ENCODE measurements at places on chromosomes 12 and 14. TPM values are rescaled to one million over a fixed set of nuclear protein-coding genes. Genes with fewer than 3 reads are reported as not detected.

The TAPBPL gene
- 12.1 TPM for total RNA-seq

The HOXC5 gene
- total RNA-seq, result 3.5 TPM

The STAT6 gene
- total RNA-seq, result 111 TPM

The CACNA2D4 gene
- 4.1 TPM for total RNA-seq

The NTF3 gene
- 0.26 TPM for total RNA-seq

GRCh38 chr14:58947814-58948445 is 240.5 kb upstream of the DAAM1 start:
- no peak for DNase-seq

GRCh38 chr12:107396991-107397390 is 288.6 kb upstream of the PWP1 start:
- no peak for DNase-seq

- no peak for DNase-seq
These were observed 92.0 kb upstream of the SLC38A4 start for GRCh38 chr12:46917821-46918220.

- no peak for DNase-seq
These were observed 149.3 kb upstream of the LRFN5 start for GRCh38 chr14:41457393-41457792.

DNA sequence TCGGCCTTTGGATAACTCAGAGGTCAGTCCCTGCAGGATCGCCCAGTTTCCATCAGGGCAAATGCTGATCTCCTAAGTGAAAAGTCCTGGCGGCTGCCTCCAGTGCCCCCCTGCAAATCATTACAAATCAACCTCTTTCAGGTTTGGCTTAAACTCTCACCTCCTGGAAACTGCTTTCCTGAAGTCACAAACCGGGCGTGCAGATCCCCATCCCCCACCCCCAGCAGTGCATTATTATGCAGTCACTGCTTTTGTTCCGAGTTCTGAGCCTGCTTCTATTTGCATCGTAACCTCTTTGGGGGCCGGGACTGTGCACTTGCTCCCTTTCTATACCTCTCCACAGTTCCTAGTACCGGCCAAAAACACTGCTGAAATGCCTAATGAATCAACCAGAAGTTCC is at the start of gene USP44:
USP44 (minus strand) TSS at position 172 of the 400 bp plus-strand sequence. CDS start 17,220 bp downstream, outside the sequence.
- no peak for DNase-seq

DNA sequence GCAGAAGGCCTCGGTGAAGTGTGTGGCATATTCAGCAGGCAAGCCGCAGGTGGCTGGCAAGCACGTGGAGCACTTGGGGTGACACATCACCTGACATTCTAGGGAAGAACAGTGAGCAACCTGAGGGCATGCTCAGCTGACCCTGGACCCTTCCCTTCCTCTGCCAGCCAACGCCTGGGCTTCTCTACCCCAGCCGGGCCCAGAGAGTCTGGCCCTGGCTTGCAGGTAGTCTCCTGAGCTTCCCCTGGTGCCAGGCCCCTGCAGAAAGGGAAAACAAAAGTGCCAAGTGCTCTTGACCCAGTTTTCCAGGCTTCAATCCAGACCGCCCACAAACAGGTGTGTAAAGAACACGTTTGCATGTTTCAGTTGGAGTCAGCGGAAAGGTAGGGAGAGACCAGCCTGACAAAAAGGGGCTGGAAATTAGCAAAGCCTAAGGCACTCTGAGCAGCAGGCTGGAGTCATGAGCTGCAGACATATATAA is 45.7 kb downstream of the PRKAB1 start:
- no peak for DNase-seq

DNA sequence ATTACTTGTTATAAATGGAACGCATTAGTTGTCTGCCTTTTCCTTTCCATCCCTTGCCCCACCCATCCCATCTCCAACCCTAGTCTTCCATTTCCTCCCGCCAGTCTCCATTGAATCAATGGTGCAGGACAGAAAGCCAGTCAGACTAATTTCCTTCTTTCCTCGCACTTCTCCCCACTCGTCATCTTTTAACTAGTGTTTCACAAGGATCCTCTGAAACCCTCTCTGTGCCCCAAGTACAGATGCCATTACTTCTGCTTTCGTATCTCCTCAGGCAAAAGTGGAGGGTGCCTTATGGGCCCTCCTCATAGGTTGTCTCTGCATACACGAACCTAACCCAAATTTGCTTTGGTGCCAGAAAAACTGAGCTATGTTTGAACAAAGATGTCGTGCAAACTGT is 4.2 kb downstream of the DAZAP2 start:
- no peak for DNase-seq
